ENCODE measurements at places on chromosomes 16 and 17.

DNA sequence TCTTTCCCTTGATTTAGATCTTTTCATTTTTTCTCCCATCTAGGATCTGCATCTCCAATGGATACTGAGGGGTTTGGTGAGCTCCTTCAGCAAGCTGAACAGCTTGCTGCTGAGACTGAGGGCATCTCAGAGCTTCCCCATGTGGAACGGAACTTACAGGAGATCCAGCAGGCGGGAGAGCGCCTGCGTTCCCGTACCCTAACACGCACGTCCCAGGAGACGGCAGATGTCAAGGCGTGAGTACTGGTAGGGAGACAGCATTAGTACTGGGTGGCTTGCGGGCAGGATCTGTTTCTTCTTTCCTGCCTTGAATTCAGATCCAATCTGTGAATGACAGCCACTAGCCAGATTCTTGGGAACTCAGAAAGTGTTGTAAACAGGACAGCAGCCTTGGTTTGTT, 18.3 kb downstream of the NUP93 start:
- no peak for DNase-seq

DNA sequence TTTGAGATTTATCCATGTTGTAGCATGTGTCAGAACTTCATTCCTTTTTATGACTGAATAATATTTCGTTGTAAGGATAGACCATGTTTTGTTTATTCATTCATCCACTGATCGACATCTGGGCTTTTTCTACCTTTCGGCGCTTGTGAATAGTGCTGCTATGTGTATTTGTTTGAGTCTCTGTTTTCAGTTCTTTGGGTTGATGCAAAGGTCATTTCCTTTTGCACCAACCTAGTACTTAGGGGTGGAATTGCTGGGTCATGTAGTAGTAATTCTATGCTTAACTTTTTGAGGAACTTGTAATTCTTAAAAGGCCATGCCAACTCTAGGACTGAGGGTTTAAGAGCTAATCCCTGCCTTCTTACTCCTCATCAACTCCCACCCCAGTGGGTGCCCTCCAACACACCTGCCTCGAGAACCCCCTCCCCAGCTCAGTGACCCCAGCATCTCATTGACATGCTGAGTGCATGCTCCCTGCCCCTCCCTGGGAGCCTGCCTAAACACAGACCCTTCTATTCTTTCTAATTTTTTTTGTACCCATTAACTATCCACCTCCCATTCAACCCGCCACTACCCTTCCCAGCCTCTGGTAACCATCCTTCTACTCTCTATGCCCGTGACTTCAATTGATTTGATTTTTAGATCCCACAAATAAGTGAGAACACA, 51.2 kb downstream of the ABAT start:
- DNase-seq = no peak

DNA sequence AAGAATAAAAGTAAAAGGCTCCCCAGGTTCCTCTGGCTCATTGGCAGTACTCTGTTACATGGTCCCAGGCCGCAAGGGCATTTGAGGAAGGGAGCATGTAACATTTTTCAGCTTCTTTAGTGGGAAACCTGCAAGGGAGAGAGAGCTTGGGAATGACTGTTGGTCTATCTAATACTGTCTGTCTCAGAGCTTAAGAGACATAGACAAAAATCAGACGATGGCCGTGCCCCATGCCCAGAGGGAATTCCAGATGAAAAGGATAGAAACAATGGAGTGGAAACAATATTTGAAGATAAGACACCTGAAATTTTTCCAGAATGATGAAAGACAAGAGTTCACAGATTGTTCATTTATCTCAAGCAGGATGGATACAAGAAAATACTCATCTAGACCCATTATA, 48.1 kb upstream of the ADORA2B start:
- no peak for DNase-seq

- DNase-seq = no peak
Measured at GRCh38 chr16:18834864-18835263, 33.5 kb upstream of the ARL6IP1 start.

DNA sequence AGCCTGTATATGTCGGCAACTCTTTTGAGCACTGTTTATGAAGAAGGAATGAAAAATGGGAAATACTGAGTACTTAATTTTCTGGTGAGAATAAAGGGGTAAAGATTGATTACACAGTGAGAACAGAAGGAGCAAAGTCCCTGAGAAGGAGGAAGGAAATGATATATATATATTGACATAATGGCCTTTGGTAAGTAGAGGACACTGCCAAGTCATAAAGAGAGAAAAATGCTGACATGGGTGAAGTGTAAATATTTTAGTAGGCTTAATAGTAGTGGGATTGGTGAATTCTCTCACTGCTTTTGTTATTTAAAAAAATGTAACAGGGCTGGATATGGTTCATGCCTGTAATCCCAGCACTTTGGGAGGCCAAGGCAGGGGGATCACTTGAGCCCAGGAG, 16.2 kb downstream of the VMP1 start:
- no peak for DNase-seq

DNA sequence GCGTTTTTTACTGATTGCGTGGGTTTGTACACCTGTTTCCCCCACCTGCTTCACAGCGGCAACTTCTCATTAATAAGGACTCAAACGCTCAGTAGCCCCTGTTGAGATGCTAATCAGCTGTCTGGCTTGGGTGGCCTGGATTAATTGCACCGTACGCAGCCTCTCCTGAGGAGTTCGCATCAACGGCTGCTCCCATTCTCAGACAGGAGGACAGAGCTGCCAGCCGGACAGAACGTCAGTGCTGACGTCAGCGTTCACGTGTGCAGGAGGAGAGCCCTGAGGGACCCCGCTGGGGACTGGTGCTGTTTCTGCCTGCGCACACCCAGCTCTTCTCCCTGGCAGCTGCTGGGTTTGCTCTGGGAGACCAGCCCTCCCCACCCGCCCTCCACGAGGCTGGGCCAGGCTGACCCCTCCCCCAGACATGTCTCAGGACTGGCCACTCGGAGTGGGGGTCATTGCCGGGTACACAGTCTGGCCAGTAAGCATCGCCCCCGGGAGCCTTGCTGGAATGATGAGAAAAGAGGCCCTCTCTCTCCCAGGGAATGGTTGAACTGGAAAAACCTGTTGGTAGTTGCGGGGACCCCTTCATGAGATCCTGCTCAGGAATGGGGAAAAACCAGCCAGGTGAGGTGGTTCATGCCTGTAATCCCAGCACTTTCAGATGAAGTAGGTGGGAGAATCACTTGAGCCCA, 5.7 kb upstream of the BANP start:
- DNase-seq = peak; percentile 80
